ENCODE measurements at places on chromosomes 1 and 21.

DNA sequence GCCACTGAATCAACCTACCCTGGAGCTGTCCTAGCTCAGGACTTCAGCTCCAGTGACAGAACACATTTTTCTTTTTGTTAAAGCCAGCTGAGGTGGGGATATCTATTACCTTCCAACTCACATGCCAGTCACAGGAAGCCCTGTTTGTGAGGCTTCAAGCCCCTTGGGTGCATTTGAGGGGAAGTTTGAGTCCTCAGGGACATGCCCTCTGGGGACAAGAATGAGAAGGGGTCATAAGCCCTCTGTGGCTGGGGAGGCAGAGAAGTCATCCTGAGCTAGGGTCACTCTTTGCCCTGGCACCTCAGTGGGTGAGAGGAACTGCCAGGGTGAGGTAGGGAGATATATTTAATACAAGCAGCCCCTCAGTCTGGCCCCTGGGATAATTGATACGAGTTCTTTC is 33.5 kb upstream of the CLDN14 start:
- H3K27me3 ChIP-seq = peaks cover 6% of the 10 kb centered on the region
- H3K4me3 ChIP-seq = no peak overlapping the region
- no peak overlapping the region for H3K27ac ChIP-seq
- no peak for DNase-seq

GRCh38 chr1:8283058-8283884 is 34.6 kb upstream of the SLC45A1 start:
- DNase-seq = no peak
- H3K27ac ChIP-seq = no peak overlapping the region
- H3K4me1 ChIP-seq = no peaks in the 10 kb centered on the region
- peaks cover 32% of the 10 kb centered on the region for H3K27me3 ChIP-seq
- no peak overlapping the region for H3K4me3 ChIP-seq

DNA sequence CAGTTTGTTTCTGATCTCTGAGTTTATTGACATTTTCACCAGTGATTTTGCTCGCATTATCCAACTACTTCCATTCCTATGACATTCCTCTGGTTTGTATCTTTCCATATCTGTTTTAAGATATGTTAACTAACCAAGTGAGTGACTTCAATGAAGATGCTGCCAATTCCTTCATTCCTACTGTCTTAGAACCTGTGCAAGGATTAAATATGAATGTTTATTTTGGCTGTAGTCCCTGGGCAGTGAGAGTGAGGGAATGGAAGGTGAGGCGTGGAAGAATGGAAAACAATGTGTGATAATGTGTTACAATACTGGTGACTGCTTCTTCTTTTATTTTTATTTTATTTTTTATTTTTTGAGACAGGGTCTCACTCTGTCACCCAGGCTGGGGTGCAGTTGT is 183.0 kb downstream of the SDCCAG8 start:
- DNase-seq = no peak
- no peaks in the 10 kb centered on the region for H3K27me3 ChIP-seq
- peaks cover 4% of the 10 kb centered on the region for H3K4me1 ChIP-seq
- H3K36me3 ChIP-seq = peaks cover 16% of the 10 kb centered on the region
- H3K4me3 ChIP-seq = no peak overlapping the region
- no peak overlapping the region for H3K27ac ChIP-seq

DNA sequence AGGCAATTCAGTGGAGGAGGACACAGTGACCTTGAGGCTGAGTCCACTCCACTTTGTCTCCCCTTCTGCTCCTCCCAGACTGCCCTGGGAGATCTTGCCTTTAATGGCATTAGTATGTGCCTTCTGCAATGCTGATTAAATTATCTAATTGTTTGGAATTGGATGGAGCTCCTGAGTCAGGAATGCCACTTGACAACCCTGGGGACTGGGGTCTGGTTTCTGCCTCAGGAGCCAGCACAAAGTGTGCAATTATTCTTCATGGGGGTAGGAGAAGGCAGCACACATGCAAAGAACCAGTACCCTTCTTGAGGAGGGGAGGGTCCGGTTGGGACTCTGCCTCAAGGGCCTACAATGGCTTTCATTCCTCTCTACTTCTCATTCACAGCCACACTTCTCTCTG is 11.9 kb upstream of the PLXNA2 start:
- no peak overlapping the region for H3K27ac ChIP-seq
- H3K4me3 ChIP-seq = no peak overlapping the region
- H3K27me3 ChIP-seq = peaks cover 20% of the 10 kb centered on the region
- DNase-seq = no peak
- no peaks in the 10 kb centered on the region for H3K36me3 ChIP-seq

GRCh38 chr1:229105822-229106525 is 164.9 kb upstream of the RAB4A start:
- H3K4me3 ChIP-seq = no peak overlapping the region
- H3K27ac ChIP-seq = no peak overlapping the region
- DNase-seq = no peak
- peaks cover 2% of the 10 kb centered on the region for H3K4me1 ChIP-seq
- H3K27me3 ChIP-seq = no peaks in the 10 kb centered on the region
- no peaks in the 10 kb centered on the region for H3K36me3 ChIP-seq

DNA sequence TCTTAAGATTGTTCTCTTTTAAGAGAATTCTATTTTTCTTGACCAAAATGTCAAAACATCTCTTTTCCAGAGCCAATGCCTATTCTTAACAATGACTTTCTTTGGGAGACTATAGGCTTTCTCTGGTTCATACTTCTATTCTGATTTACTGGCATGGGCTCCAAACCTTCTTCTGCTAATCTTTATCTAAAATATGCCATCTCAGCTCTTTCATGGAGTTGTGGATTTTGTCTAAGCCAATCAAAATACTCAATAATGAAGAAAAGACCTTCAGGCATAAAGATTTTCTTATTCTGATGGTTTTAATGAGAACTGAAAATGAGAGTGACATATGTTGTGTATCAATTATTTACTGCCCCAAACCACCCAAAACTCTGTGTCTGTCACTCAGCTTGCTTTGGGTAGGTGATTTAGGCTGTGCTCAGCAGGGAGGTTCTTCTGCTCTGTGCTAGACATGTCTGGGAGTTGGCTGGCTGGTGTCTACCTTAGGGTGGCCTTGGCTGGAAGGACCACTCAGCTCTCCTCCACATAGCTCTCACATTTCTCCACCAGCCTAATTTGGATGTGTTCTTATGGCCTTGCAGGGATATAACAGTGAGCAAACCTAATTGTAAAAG is 270.8 kb downstream of the PRDM2 start:
- no peak for DNase-seq
- no peaks in the 10 kb centered on the region for H3K4me1 ChIP-seq
- H3K4me3 ChIP-seq = no peak overlapping the region
- H3K36me3 ChIP-seq = peaks cover 16% of the 10 kb centered on the region
